ENCODE measurements at places on chromosomes 1 and 21. TPM values are rescaled to one million over a fixed set of nuclear protein-coding genes. Genes with fewer than 3 reads are reported as not detected.

The SV2A gene
- total RNA-seq = 0.87 TPM

The DLGAP3 gene
- total RNA-seq = 0.12 TPM

The KLF17 gene
- not detected for total RNA-seq

The RAB7B gene
- 5.2 TPM for total RNA-seq

The EYA3 gene
- 9.8 TPM for total RNA-seq
